Spleen (tissue), 13 donors: ENCODE measurements at places on chromosomes 12 and 14. TPM values are rescaled to one million over a fixed set of nuclear protein-coding genes. Genes with fewer than 3 reads are reported as not detected.

The ADAMTS20 gene
- total RNA-seq, result not detected

GRCh38 chr12:96752211-96752610 lies 154.8 kb upstream of the NEDD1 start:
- H3K27ac ChIP-seq, result no peak overlapping the region
- no peak for DNase-seq
- H3K4me1 ChIP-seq, result no peaks in the 10 kb centered on the region
- no peaks in the 10 kb centered on the region for H3K36me3 ChIP-seq
- no peaks in the 10 kb centered on the region for H3K27me3 ChIP-seq

- no peaks in the 10 kb centered on the region for H3K27me3 ChIP-seq
- H3K27ac ChIP-seq, result no peak overlapping the region
- no peaks in the 10 kb centered on the region for H3K4me1 ChIP-seq
- no peak overlapping the region for H3K4me3 ChIP-seq
- no peak for DNase-seq
Observed at GRCh38 chr12:78961171-78961570, 96.6 kb downstream of the SYT1 start.

DNA sequence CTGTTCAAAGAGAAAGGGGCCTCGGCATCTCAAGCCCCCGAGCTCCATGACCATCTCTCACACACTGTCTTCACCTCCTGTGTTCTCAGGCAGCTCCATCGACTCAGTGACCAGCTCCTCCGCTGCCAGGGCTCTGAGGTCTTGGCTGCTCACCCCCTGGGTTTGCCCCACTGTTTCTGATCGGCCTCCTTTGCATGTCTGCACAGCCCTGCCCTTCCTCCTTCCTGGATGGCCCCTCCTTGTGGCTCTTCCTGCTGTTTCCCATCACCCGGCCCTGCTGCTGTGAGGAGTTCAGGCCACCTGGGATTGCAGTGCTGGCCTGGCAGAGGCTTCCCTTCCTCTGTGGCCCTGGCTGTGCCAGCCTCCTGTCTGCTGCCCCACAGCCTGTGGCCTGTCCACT lies 38.1 kb upstream of the PIWIL1 start:
- no peaks in the 10 kb centered on the region for H3K27me3 ChIP-seq
- no peak overlapping the region for H3K27ac ChIP-seq
- H3K4me1 ChIP-seq, result no peaks in the 10 kb centered on the region
- no peak overlapping the region for H3K4me3 ChIP-seq
- H3K36me3 ChIP-seq, result no peaks in the 10 kb centered on the region

The TUBA1A gene
- total RNA-seq, result 102 TPM

The MUCL1 gene
- not detected for total RNA-seq

DNA sequence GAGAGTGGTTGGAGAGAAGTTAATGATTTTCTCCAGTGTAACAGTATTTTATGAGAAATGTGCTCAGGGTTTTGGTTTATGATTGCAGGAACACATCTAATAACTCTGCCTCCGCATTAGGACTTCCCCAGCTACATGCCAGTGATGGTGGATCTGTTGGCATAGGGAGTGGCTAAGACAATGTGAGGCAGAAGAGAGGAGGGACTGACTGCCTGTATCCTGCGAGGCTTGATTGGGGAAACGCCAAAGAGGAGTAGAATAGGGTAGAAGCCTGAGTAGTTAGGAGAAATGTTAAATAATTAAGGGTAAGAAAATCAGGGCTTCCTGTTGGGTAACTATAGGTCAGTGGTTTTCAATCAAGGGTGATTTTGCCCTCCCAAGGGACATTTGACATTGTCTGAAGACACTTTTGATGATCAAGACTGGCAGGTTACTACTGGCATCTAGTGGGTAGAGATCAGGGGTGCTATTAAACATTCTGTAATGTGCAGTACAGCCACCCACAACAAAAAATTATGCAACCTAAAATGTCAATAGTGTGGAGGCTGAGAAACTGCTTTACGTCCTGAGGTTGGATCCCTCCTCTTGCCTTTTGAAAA lies 12.8 kb downstream of the TDG start:
- H3K27ac ChIP-seq, result no peak overlapping the region
- H3K27me3 ChIP-seq, result no peaks in the 10 kb centered on the region
- H3K36me3 ChIP-seq, result peaks cover 94% of the 10 kb centered on the region
- H3K4me1 ChIP-seq, result peaks cover 35% of the 10 kb centered on the region
- DNase-seq, result no peak
- H3K4me3 ChIP-seq, result no peak overlapping the region

The MIP gene
- total RNA-seq, result 0.52 TPM

DNA sequence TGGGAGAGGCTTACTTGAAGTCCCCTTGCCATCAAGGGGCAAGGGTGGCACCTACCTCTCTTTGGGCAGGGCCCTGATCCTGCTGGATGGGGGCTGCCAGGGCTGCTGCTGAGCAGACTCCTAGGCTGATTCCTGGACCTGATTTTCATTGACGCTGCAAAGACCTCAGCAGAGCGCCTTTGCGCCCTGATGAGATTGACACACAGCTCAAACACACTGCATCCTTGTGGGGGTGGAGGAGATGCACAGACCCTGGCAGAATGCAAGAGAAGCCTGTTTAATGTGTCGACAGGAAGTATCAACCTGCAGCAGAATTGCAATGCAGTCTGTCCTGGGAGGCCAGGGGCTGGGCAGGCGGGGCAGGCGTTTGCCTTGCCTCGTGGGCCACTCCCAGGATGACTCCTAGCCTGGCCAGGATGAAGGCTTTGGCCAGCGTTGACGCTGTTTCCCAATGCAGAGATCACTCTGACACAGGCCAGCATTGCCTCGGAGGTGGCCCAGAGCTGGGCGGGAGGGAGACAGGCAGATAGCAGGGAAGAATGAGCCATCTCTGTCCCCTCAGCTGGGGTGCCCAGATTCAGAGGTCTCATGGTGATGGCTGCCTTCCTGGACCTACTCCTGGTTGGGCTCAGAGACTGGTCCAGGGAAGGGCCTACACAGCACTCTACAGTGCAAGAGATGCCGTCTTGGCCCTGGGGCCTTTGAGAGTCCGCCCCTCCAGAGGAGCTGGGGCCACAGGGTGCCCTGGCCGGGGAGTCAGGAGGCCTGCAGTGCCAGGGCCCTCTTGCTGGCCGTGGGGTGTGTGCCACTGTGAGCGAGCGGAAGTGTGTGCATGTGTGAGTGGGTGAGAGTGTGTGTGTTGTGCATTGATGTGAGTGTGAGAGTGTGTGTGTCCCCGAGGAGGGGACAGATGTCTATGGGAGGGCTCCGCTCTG lies 108.3 kb downstream of the KIF26A start:
- H3K4me1 ChIP-seq, result peaks cover 5% of the 10 kb centered on the region
- H3K27ac ChIP-seq, result no peak overlapping the region
- no peaks in the 10 kb centered on the region for H3K36me3 ChIP-seq
- peak; percentile 57 for DNase-seq
- H3K27me3 ChIP-seq, result peaks cover 14% of the 10 kb centered on the region

The FGF6 gene
- not detected for total RNA-seq

DNA sequence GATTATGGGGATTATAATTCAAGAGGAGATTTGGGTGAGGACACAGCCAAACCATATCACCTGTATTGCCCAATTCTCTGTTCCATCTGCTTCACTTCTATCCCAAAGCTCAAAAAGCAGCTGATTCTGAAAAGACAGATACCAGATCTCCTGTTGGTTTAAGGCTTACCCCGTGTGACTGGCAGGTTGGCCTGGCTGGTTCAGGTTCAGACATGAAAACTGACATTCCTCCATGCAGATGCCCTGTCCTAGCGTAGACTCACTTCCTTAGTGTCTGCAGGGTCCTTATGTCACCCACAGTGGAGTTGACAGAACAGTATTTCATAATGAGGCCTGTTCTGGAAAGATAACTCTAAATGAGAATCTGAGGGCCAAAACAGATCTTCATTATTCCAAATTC lies 61.1 kb upstream of the FLRT2 start:
- no peaks in the 10 kb centered on the region for H3K36me3 ChIP-seq
- H3K27me3 ChIP-seq, result no peaks in the 10 kb centered on the region
- H3K4me3 ChIP-seq, result no peak overlapping the region
- no peak overlapping the region for H3K27ac ChIP-seq
- no peaks in the 10 kb centered on the region for H3K4me1 ChIP-seq

The CCDC38 gene
- total RNA-seq, result 0.86 TPM

- peaks cover 39% of the 10 kb centered on the region for H3K4me1 ChIP-seq
- peaks cover 24% of the 10 kb centered on the region for H3K36me3 ChIP-seq
- no peak for DNase-seq
- no peaks in the 10 kb centered on the region for H3K27me3 ChIP-seq
Observed at GRCh38 chr14:75453817-75454434, 26.1 kb downstream of the JDP2 start.

DNA sequence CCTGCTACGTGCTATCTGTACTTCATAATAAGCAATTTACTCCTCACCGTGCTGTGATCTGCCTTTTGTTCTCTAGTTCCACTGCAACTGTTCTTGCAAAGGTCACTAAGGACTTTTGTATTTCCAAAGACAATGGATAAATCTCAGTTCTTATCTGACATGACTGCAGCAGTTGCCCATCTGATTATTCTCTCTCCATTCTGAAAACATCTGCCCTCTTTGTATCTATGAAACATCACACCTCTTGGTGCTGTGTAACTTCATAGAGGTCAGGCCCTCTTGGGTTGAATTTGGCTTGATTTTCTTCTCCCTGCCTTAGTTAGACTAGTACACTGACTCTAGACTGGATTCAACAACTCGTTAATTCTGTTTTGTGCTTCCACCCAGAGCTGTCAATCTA lies 319.6 kb downstream of the BTG1 start:
- H3K4me1 ChIP-seq, result no peaks in the 10 kb centered on the region
- H3K27me3 ChIP-seq, result no peaks in the 10 kb centered on the region
- DNase-seq, result no peak
- H3K36me3 ChIP-seq, result no peaks in the 10 kb centered on the region

GRCh38 chr12:14558473-14558959 lies 9.2 kb downstream of the PLBD1 start:
- DNase-seq, result no peak
- peak overlapping the region; percentile 28 for H3K27ac ChIP-seq
- H3K4me1 ChIP-seq, result peaks cover 7% of the 10 kb centered on the region
- H3K36me3 ChIP-seq, result no peaks in the 10 kb centered on the region
- H3K27me3 ChIP-seq, result peaks cover 9% of the 10 kb centered on the region

The PRPH gene
- 0.83 TPM for total RNA-seq

GRCh38 chr14:99023371-99023770 lies 248.6 kb downstream of the BCL11B start:
- no peak for DNase-seq
- no peak overlapping the region for H3K27ac ChIP-seq
- no peak overlapping the region for H3K4me3 ChIP-seq
- H3K36me3 ChIP-seq, result no peaks in the 10 kb centered on the region

DNA sequence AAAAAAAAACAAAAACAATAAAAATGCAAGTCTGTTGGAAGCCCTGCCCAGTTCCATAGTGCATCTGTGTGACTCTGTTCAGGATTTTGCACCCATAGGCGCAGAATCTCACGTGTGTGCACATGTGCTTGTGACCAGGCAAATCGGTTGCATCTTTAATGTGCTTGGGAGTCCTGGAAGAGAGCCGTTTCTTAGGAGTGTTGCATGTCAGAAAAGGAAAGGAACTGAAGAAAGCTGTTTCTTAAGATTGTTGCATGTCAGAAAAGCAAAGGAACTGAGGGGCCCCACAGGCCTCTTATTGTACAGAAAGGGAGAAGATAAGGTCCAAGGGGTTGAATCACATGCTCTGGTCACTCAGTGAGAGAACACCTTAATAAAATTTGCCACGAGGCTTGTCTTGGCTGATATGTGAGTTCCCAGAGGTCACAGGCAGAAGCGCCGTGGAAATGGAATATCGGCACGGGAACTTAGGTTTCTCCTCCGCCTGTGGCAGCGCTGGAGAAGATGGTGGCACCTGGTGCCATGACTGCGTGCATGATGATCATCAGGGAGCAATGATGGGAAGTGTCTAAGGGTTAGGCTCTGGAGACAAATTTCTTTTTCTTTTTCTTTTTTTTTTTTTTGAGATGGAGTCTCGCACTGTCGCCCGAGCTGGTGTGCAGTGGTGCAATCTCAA lies 90.0 kb downstream of the LRRC74A start:
- H3K4me3 ChIP-seq, result no peak overlapping the region
- peak overlapping the region; percentile 77 for H3K27ac ChIP-seq
- no peak for DNase-seq
- H3K36me3 ChIP-seq, result no peaks in the 10 kb centered on the region

- no peak overlapping the region for H3K4me3 ChIP-seq
- DNase-seq, result no peak
- H3K27me3 ChIP-seq, result no peaks in the 10 kb centered on the region
- H3K27ac ChIP-seq, result no peak overlapping the region
- no peaks in the 10 kb centered on the region for H3K36me3 ChIP-seq
- no peaks in the 10 kb centered on the region for H3K4me1 ChIP-seq
Observed at GRCh38 chr14:88270776-88271175, 52.3 kb downstream of the KCNK10 start.

GRCh38 chr14:106879241-106879640 lies 1352.9 kb downstream of the TMEM121 start:
- DNase-seq, result peak; percentile 81
- no peaks in the 10 kb centered on the region for H3K4me1 ChIP-seq
- H3K27me3 ChIP-seq, result peaks cover 3% of the 10 kb centered on the region
- H3K4me3 ChIP-seq, result no peak overlapping the region
- H3K36me3 ChIP-seq, result no peaks in the 10 kb centered on the region
- no peak overlapping the region for H3K27ac ChIP-seq

DNA sequence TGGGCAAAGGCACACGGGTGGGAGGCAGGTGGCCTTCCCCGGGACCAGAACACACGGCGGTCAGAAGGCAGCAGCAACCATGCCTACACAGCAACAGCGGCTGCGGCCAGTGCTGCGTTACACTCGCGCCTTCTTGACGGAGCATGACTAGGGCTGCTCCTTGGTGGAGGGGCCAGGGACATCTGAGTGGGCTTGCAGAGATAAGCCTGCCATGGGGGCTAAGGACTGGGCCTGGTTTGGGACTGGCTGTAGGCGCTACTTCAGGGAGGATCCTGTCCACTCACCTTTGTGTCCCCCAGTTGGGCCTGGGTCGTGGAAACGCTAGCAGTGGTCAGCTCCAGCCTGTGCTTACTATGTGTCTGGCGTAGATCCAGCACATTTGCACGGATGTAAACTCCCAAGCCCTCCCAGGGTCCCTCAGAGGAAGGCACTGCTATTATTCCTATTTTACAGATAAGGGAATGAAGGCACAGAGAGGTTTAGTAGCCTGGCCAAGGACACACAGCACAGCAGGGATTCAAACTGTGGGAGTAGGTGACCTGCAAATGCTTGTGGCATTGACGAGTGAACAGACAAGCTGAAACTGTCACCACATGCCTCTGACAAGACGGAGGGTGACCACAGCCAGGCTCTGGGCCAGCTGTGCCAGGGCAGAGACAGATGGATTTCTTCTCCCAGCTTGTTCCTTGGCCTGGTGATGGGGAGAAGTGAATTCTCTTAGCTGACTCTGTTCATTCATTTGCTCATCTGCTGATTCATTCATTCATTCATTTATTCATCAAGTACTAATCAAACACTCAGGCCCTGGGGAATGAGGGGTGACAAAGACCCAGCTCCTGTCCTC lies 31.9 kb upstream of the DLK1 start:
- no peak for DNase-seq
- no peaks in the 10 kb centered on the region for H3K4me1 ChIP-seq
- H3K27ac ChIP-seq, result no peak overlapping the region
- no peaks in the 10 kb centered on the region for H3K27me3 ChIP-seq

GRCh38 chr12:18071336-18071735 lies 18.7 kb downstream of the RERGL start:
- H3K36me3 ChIP-seq, result no peaks in the 10 kb centered on the region
- H3K4me3 ChIP-seq, result no peak overlapping the region
- DNase-seq, result no peak
- H3K4me1 ChIP-seq, result no peaks in the 10 kb centered on the region
- no peaks in the 10 kb centered on the region for H3K27me3 ChIP-seq

The BHLHE41 gene
- total RNA-seq, result 46.9 TPM

The LEMD3 gene
- total RNA-seq, result 42.5 TPM
